ENCODE measurements at places on chromosomes 1 and 21.

DNA sequence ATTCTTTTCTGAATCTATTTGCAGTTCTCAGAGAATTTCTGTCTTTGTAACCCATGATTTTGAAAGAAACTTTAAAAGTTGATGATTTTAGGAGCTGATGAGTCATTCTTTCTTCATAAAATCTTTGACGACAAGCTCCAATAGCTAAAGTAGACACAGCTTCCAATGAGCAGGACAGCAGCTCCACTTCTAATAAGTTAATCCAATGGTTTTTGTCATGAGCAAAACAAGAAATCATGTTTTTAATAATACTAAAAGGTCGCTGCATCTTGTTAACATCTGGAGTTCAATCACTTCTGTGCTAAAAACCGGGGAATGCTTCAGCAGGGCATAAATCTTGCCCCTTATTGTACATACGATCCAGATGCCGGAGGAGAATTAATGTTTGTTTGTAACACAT, 48.9 kb upstream of the GORAB start:
- DNase-seq, result no peak

- no peak for DNase-seq
Measured at GRCh38 chr21:45456584-45457160, 51.7 kb downstream of the COL18A1 start.

DNA sequence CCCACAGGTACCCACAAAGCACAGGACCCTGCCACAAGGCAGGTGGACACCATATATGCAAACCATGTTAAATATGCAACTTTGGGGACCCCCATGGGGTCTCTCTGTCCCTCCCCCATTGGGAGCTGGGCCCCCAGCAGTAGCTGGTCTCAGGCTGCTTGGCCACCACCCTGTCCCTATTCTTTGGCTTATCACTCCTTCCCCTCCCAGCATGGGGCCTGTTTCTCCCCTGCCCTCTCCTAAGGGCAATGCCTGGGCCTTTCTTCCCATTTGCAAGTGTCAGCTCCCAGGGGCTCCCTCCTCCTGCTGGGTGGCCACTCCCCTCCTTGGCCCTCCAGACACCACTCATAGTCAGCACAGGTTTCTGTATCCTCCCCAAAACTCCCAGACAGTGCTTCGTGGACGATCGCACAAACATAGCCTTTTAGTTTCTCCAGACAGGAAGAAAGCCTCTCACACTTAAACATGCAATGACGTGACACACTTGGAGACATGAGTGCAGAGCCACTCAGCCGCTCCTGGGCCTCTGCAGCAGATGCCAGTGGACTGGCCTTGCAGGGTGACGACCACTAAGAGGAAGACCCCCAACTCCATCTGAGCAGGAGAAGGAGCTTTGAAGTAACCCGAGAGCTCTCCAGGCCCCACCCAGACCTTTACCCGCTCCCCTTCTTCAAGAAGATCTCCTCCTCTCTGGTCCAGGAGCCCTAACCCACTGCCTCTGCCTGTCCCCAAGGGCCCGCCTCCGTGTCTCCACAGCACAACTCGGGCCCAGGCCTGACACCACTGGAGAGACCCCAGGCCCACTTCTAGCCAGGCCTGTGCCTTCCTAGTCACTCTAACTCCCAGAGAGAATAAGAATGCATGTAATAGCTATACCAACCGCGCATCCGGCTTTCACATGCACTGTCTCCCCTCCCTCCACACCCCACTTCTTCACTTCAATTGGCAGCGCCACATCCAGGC, 22.9 kb downstream of the CITED4 start:
- no peak for DNase-seq

DNA sequence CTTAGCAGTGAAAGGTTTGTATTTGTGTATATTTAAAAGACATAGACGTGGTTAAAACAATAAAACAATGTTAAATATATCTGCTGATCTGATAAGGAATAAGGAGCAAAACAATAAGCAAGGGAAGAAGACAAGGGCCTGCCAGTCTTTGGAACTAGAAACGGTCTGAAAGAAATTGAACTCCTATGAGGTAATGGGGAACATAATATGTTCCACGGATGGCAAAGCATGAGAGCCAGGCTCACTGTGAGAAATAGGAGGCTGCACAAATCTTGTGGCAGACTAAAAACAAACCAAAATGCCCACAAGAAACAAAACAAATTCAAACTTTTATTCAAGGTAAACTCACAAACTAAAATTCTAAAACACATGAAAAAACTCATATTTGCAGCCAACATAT, 150.5 kb downstream of the NTMT2 start:
- no peak for DNase-seq

- DNase-seq, result no peak
Measured at GRCh38 chr1:89794406-89794805, 26.4 kb upstream of the LRRC8D start.

- no peak for DNase-seq
Measured at GRCh38 chr1:192513697-192514096, 61.9 kb upstream of the RGS1 start.

DNA sequence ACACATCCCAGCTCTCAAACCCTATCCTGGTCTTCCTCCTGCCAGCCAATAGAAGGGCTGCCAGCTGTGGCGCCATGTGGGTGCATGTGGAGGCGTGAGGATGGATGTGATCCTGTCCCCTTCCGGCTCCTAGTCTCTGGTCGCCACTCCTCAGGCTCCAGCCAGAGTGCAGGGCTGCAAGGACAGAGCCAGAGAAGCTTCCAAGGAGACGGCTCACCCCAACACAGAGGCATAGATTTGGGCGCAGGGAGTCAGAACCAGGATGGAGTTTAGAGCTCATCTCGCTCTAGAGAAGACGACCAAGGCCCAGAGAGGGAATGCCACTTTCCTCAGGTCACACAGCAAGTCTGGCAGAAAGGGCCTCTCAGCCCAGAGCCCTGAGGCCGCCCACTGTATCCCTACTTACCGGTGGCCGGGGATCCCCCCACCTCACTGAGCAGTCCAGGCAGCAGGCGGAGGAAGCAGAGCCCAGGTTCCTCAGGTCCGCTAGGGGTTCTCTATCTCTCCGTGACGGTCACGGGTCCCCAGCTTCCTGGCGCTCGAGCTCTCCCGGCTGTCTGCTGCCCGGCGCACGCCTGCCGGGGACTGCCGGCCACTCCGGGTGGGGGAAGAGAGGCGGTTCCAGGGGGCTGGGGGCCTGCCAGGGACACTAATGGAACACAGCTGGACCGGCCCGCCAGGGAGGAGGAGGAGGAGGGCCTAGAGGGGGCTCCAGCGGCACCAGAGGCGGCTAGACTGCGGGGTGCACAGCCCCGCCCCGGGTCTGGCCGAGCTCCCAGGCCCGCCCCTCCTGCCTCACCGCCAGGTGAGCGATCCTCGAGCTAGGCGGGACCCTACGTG, at the start of gene COL16A1:
Gene COL16A1 (minus strand): TSS at position 587 of the 840 bp plus-strand sequence. CDS start 1,824 bp downstream, outside the sequence.
- no peak for DNase-seq

DNA sequence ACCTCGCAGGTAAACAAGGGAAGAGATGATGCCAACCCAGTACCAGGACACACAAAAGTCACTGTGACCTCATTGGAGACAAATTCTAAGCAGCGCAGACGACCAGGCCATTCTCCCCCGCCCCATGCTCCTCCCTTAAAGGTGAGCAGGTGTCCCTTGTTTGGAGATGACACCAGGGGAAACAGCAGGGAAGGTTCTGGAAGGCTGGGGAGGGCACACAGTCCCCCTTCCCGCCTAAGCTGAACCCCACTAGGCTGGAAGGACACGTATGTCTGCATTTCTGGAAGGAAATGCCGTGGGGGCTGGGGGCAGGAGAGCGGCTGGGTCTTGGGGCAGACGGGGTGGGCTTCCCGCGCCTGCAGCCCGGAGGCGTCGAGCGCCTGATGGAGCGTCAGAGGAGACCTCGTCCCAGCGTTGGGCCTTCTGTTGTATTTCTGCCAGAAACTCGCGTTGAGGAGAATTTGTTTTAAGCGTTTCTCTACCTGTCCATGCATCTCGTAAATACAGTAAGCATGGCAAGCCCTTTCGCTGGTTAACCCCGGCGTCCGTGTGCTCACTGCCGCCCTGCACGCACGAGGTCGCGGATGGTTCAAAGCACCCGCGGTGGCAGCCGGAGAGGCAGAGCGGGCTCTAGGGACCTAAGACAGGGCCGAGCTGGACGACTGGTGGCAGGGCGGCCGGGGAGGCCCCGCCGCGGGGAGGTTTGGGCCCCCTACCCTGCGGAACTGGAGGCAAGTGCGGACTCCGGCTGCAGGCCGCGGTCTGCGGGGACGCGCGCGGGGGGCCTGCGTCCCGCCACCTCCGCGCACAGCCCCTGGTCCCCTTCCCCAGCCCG, 1.2 kb upstream of the LHX4 start:
- no peak for DNase-seq

DNA sequence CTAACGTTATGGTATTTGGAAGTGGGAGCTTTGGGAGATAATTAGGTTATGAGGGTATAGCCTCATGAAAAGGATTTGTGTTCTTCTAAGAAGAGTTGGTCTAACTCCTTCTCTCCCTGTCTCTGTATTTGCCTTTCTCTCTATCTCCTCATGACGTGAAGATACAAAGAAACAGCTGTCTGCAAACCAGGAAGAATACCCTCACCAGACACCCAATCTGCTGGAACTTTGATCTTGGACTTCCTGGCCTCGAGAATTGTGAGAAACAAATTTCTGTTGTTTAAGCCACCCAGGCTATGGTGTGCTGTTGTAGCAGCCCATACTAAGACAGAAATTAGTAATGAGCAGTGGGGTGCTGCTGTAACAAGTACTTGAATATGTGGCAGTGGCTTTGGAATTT, 16.1 kb downstream of the C1orf141 start:
- no peak for DNase-seq

DNA sequence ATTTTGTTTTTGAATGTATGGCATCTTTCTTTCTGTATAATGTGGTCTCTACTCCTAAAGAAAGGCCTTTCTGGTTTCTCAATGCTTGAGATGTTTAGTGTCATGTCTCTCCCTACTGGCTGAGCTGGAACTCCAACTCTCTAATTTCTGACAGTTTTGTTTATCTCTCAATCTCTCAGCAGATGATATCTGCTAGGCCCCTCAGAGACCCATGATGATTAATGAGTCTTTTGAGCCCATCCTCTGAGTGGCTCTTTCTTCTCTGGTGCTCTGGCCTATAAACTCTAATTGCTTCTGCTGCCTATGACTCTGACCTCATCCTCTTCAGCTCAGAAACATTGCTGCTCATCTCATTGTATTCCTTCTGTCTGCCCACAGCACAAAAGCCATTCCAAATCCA, 46.6 kb downstream of the CRB1 start:
- DNase-seq, result no peak

- no peak for DNase-seq
Measured at GRCh38 chr1:26574018-26574417, 44.5 kb downstream of the RPS6KA1 start.

- DNase-seq, result no peak
Measured at GRCh38 chr1:23657659-23658275, 33.8 kb upstream of the RPL11 start.

GRCh38 chr1:119808491-119808890, 2.8 kb downstream of the REG4 start:
- no peak for DNase-seq

GRCh38 chr1:246219508-246220030, 287.5 kb downstream of the SMYD3 start:
- DNase-seq, result no peak

DNA sequence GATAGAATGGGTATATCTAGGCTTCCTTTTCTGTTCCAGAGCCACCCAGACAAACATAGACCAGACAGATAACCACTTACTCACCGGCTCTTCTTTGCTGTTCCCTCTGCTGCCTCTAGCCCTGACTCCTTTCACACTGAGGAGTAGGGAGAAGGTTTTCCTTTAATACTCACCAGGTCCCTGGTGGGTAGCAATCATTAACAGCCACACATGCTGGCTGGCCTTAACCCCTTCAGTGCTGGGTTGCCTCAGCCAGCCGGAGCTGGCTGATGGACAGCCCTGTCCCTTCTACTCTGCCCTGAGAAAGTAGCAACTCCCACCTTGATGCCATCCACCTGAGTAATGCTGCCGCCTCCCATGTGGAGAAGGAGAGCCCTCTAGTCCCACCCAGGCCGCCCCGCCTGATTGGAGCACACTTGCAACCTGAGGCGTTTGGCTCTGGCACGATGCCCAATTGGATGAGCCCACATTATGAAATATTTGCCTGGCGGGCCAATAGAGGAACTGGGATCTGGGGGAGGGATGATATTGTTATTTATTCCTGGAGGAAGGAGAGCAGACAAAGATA, 71.6 kb downstream of the PLEKHA6 start:
- DNase-seq, result no peak

DNA sequence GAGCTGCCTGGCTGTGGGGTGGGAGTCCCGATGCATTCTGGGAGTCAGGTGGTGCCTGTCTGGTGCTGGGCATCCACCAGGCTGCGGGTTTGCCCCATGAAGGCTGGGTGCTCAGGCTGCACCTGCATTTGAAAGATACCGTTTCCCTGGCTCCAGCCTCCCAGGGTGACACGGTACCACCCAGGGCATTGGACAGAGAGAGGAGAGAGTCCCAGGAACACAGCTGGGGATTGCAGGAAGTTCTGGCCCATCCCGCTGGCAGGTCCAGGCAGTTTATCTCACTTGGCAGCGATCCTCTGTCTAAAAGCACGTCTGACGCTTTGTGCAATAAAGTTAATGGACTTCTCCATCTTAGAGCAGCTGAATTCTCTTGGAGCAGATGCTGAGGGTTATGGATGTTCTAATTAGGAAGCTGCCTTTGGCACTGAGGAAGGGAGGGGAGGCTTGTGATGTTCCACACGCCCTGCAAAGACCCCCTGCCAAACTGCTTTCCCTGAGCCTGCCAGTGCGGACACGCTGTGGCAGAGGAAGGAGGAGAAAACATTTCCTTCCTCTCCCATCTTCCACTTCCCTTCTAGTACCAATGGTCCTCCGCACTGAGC, 246.9 kb downstream of the GRIK3 start:
- DNase-seq, result no peak

GRCh38 chr1:36966242-36966641, 68.1 kb downstream of the GRIK3 start:
- DNase-seq, result no peak

- DNase-seq, result no peak
Measured at GRCh38 chr21:18384771-18385170, 18.8 kb downstream of the TMPRSS15 start.

DNA sequence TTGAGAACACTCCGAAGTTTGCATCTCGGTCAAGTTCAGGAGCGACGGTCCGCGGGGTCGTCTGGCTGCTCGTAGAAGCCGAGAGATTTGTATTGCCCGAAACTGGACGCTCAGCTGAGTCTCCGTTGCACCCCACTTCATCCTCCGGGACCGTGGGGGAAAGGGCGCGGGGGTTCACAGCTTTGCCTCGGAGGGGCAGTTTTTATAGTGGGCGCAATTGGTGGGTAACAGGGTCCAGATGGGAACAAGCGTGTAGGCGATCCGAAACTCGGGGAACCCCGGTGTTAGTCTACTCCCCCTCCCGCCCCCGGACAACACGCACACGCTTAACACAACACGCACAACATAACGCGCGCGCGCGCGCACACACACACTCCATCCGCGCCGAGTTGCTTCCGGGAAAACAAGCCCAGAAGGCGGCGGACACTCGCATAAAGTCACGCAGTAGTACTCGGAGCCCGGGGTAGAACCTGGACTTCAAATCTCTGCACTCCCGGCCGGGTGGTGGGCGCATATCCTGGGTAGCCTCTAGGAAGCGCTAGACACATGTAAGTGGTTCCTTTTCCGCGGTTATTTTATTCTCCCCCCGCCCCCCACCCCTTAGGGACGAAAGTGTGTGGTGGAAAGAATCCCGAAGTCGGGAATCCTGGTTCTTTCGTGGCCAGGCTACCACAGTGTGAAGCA, 1.1 kb upstream of the JUN start:
- peak; percentile 76 for DNase-seq

- no peak for DNase-seq
Measured at GRCh38 chr1:214617843-214618242, 14.8 kb downstream of the CENPF start.

GRCh38 chr21:26751305-26751704, 93.9 kb downstream of the ADAMTS1 start:
- DNase-seq, result no peak

- peak; percentile 31 for DNase-seq
Measured at GRCh38 chr1:184974056-184974836, at the start of gene NIBAN1. Gene NIBAN1 (minus strand): TSS chr1:184974508. CDS start chr1:184974356, 152 bp downstream.

- DNase-seq, result no peak
Measured at GRCh38 chr1:234154320-234155251, 218.7 kb upstream of the COA6 start.
